ENCODE measurements at places on chromosomes 4 and X.

GRCh38 chr4:122503214-122503613 is 46.7 kb upstream of the IL2 start:
- no peak for DNase-seq

DNA sequence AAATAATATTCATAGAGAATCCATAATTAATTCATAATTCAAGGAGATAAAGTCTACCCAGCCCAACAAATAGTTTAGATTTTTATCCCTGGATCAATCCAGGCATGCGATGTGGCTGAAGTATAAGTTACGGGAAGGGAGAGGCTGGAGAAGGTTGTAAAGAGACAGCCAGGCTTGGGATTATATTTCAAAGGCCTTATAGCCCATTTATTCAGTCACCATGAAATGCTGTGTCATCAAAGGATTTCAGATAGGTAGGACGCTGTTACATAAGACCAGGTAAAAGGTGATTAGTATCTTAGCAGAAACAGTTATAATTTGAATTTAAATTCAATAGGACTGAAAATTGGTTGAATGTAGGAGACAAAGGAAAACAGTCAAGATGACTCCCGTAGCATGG is 73.0 kb upstream of the NFKB1 start:
- DNase-seq: no peak

DNA sequence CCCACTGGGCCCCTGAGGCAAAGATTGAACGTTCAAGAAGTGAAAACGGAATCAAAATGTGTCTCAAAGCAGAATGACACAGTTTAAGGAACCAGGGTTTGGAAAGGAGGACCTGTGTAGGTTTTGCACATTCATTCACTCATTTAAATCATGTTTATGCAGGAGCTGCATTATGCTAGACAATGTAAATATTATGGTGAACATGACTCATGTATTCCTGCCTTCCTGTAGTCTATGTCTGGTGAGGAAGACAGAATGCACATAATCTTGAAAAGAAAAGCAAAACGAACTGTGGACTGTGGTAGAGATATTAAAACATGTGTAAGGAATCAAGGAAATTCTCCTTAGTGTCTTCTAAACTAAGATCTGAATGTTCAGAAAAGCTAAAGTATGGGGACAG is 311.8 kb upstream of the SMIM31 start:
- no peak for DNase-seq

GRCh38 chr4:156638925-156639605 is 332.5 kb downstream of the PDGFC start:
- no peak for DNase-seq

GRCh38 chr4:54384563-54384962 is 155.5 kb downstream of the PDGFRA start:
- DNase-seq: no peak

GRCh38 chr4:145177906-145178538 is 2.4 kb downstream of the OTUD4 start:
- no peak for DNase-seq

DNA sequence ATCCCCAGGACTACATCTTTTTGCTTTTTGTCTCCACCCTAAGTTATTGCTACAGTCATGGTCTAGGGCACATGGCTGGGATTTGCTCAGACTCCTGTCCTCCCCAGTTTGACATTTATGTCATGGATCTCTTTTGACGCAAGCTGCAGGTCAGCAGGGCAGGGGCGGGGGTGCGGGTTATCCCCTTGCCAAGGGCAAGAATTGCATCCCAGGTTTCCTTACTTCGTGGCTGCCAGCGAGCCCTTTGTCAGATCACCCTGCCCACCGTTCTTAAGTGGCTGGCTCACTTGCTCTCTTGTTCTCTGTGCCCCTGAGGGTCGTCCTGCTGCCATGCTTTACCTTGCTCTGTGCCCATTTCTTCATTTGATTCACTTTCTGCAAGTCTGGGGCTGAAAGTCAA is 21.1 kb upstream of the UBA1 start:
- no peak for DNase-seq

- DNase-seq: no peak
These were observed 69.1 kb upstream of the EOLA2 start for GRCh38 chrX:150007356-150007755.

Measured in RWPE2 (cell line).